ENCODE measurements at places on chromosomes 7 and 10.

DNA sequence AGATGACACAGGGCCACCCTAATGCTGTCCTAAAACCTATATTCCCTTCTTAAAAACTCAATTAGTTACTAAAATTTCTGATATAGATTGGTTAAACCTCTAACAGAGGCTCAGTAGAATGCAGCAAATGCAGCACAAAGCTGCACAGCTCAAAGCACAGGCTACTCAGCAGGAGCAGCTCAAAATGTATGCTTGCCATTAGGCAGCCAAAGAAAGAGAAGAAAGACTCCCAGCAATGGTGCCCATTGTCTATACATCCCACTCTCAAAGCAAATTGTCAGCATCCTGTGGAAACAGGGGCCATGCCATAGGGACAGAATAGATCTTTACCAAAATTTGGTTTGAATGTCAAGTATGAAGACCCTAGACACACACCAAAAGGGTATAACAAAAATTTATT lies 73.5 kb downstream of the TFPI2 start:
- DNase-seq = no peak

DNA sequence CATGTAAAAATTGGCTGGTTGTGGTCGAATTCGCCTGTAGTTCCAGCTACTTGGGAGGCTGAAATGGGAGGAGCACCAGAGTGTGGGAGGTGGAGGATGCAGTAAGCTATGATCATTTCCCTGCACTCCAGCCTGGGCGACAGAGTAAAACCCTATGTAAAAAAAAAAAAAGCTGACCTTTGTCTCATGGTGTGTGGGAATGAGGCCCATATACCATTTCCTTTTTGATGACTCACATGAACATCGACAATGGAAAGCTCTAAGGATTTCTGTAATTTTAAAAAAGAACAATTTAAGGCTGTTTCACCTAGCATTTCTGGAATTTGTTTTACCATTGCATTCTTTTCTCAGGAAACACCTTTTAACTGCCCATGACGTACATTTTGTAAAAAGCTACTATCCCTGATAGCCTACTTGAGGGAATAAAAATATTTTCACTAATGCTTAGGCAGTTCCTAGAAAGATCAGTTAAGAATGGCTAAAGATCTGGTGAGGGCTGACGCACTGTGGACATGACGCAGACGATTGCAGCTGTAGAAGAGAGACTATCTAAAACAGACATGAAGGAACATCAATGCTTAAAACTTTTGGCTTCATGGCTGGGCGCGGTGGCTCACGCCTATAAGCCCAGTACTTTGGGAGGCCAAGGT lies 400.6 kb upstream of the IGFBP3 start:
- no peak for DNase-seq

DNA sequence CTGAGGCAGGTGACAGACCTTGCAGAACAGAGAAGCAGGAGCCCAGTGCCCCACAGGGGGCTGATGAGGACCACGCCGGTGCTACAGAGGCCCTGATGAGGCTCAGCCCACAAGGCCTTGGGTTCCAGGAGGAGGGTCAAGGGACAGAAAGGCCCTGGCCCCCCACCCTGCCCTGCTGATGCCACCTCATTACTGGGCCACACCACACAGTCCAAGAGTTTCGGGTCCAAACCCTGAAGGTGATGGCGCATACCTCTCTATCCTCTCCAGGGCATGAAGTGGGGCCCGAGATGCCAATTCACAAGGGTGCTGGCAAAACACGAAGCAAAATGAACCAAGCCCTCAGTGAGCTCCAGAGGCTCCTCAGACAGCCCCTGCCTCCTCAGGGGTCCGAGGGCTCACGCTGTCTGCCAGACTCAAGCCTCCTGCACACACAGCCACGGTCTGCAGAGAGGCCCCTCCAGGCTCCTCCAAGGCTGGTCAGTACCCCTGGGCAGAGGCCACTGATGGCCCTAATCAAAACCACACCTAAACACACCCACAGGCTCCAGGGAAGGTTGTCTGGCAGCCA lies 32.3 kb downstream of the RASGEF1A start:
- DNase-seq = no peak

GRCh38 chr7:50307368-50308032 lies 3.0 kb downstream of the IKZF1 start:
- DNase-seq = peak; percentile 60

GRCh38 chr10:112231602-112232400 lies 48.2 kb upstream of the GPAM start:
- DNase-seq = no peak

- DNase-seq = no peak
These were observed 42.1 kb upstream of the ANAPC16 start for GRCh38 chr10:72173619-72174296.

GRCh38 chr7:66467887-66468286 lies 160.8 kb upstream of the KCTD7 start:
- no peak for DNase-seq

DNA sequence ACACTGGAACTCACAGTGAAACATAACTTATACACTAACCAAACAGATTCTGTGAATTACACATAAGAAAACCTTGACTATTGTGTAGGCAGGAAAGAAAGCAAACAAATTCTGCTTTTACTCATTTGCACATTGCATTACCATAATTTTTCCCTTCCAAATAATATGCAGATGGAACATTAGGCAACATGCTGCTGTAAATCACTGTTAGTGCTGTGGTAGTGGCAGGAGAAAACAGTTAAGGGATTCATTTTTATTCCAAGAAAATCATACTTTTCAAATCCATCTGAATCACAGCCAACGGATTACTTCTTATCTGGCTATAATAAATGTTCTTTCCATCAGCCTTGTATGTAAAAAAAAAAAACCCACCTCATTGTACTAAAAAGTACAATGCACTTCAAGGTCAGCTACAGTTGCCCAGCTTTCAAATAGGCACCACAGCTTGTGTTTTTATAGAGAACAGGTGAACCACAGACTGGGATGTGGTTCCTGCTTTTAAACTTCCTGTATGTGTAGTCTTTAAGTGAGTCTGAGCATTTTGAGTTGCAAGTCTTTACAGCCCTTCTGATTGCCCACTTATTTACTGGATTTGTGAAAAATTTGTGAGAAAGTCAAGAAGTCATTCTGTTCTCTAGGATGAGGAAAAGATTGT lies 590.0 kb upstream of the SEMA3D start:
- no peak for DNase-seq

DNA sequence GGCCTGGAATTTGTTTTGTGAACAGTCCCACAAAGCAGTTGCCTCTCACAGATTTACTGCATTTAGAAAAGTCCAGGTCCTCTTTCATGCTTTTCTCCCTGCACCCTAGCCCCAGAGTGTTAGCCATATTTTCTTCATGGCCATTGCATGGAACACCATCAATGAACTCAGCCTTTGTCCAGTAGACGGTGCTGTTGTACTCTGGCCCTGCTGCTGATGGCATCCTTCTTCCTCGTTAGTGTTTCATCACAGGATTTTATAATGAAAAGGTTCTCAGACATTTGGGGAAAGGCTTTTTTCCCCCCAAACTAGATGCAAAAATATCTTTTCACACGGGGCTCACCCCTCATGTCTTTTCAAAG lies 93.0 kb upstream of the SLC25A13 start:
- DNase-seq = no peak

- no peak for DNase-seq
These were observed 128.5 kb downstream of the SND1 start for GRCh38 chr7:127780489-127780888.

GRCh38 chr10:128804411-128804810 lies 662.6 kb upstream of the MGMT start:
- DNase-seq = no peak

DNA sequence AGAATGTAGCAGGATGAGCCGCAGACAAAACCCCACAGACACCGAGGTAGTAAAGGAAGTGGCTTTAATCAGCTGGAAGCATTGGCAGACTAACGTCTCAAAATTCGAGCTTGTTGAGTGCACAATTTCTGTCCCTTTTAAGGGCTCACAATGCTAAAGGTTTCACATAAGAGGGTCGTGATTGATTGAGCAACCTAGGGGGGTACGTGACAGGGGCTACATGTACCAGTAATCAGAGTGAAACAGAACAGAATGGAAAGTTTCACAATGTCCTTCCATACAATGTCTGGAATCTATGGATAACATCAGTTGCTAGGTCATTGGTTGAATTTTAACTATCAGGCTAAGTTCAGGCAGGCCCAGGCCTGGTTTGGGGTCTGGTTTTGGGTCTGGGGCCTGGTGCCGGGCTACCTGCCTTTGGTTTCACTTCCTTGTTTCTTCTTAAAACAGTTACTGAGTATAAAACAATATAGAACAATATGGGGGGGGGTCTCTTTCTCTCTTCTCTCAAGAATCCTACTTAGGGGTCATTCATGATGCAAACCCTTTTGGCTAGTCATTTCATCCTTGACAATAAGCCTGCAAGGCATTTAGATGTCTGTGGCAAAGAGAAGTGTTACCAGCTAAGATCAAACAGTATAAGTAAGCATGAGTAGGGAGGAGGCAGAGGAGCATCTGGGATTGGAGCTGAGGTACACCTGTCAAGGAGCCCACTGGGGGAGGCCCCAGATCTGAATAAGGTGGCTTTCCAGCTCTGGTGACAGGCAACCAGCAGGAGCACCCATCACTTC lies 364.1 kb downstream of the TNS3 start:
- no peak for DNase-seq

- DNase-seq = peak; percentile 21
These were observed 41.0 kb downstream of the STRA8 start for GRCh38 chr7:135274495-135275268.

DNA sequence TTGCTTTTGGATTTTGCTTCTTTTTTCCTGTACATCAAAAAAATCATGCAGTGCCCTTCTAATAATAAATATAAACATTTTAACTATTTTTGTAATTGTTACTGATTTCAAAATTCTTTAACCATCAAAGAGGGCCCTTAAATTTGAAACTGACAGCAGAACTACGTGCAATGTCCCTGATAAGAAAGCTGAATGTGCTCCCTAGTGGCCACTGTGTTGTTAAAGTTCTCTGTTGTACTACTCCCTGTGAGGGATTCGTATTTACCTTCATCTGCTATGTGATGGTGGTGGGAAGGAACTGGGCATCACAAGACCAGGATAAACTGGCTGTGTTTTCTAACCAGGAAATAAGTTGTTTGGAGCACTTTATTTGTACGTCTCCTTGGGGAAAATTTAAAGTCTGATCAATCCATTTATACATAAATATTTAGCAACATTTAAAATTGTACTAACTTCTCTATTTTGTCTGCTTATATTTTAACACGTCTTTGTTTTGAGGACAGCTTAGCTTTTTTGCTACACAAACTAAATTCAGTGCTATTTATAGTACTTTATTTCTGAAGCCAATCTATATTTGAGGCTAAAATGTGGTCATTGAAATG lies 322.4 kb downstream of the HGF start:
- no peak for DNase-seq

DNA sequence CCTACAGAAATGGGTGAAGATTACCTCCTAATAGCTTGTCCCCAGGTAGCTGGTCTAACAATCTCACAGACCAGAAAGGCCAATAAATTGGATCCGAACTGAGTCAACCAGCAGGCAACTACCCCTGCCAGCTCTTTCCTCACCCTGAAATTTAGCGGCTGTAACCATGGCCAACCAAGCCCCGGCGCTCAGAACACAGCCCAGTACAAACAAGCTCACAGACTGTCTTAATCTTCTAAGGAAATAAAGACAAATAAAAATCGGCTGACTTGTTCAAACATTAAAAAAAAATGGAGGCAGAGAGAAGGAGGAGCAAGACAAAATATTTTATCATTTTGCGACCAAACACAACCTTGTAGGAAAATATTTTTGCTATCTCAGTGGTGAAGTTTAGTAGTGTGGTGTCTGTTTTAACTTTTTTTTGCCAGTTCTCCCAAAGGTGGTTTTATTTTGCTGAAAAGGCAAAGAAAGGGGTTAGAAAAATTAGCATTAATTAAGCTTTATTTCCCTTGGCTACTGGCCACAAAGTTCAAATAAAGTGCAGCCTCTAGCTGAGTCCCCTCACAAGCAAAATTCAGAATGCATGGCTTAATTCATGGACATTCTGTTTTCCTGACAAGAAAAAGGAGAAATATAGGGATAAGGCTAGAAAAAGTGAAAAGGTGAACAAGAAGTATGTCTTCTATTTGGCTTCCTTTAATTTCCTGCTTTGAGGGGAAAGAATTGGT lies 313.0 kb upstream of the NPVF start:
- DNase-seq = no peak

- DNase-seq = no peak
These were observed 58.5 kb downstream of the CPVL start for GRCh38 chr7:29087840-29088170.

GRCh38 chr10:22333975-22334282 lies 11.4 kb upstream of the SPAG6 start:
- DNase-seq = no peak

DNA sequence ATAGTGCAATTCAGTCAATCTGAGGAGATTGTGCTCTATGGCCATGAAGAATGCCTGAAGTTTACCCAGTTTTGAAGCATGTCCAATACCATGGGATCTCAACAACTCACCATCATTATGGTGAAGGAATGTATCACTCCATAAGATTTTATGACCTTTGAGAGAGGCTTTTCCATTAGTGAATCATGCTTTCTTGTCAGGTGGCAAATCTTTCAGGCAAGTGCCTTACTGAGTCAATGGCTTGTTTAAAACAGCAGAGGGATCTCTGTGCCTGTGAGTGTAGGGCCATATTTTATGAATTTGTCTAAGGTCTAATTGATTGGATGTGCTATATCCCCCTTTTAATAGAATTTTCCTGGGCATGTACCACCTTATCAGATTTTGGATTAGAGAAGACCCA lies 131.5 kb downstream of the CCDC7 start:
- no peak for DNase-seq

GRCh38 chr10:102413053-102413705 lies 5.4 kb downstream of the PSD start:
- DNase-seq = no peak

GRCh38 chr7:101743241-101743994 lies 74.0 kb upstream of the CUX1 start:
- DNase-seq = peak; percentile 9

DNA sequence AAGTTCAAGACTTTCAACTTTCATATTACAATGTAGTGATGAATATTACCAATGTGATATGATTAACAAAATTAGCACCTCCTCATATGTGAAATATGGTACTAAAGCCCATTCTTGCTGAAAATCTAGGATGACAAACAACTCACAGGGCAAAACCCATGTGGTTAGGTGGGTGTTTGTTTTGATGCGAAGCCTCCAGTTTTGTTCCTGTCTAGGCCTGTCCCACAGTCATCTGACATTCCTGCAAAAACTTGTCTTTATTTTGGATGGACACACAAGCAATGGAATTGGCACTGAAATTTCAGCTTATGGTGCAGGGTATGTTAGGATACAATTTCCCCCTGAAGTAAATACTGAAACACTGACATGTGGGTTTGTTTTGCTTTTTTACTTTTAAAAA lies 95.3 kb downstream of the PARD3 start:
- DNase-seq = no peak

GRCh38 chr10:129653428-129653827 lies 186.4 kb downstream of the MGMT start:
- no peak for DNase-seq
